Esophagus muscularis mucosa (tissue), 4 donors: ENCODE measurements at places on chromosomes 12 and 14.

GRCh38 chr12:51942501-51943000 lies 8.9 kb upstream of the ACVR1B start:
- DNase-seq = no peak

- DNase-seq = no peak
Observed at GRCh38 chr14:53955671-53956426, 776 bp downstream of the BMP4 start.

DNA sequence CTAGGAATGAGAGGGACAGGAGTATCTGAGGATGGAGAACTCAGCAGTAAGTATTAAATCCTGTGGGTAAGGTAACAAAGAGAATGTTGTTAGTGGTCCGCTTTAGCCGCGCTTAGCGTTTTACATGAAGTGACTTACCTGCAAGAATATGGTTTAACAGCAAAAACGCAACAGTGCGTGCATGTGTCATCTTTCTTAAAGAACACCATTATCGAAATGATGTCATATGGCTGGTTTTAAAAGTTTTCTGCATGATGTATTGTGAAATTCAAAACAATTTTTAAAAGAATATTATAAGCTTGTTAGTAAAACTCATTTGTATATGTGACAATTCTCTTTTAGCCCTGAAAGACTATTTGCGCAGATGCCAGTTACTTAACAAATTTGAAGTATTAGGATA lies 1.7 kb downstream of the LEMD3 start:
- no peak for DNase-seq

- DNase-seq = no peak
Observed at GRCh38 chr12:13039328-13039956, 4.7 kb upstream of the FAM234B start.

DNA sequence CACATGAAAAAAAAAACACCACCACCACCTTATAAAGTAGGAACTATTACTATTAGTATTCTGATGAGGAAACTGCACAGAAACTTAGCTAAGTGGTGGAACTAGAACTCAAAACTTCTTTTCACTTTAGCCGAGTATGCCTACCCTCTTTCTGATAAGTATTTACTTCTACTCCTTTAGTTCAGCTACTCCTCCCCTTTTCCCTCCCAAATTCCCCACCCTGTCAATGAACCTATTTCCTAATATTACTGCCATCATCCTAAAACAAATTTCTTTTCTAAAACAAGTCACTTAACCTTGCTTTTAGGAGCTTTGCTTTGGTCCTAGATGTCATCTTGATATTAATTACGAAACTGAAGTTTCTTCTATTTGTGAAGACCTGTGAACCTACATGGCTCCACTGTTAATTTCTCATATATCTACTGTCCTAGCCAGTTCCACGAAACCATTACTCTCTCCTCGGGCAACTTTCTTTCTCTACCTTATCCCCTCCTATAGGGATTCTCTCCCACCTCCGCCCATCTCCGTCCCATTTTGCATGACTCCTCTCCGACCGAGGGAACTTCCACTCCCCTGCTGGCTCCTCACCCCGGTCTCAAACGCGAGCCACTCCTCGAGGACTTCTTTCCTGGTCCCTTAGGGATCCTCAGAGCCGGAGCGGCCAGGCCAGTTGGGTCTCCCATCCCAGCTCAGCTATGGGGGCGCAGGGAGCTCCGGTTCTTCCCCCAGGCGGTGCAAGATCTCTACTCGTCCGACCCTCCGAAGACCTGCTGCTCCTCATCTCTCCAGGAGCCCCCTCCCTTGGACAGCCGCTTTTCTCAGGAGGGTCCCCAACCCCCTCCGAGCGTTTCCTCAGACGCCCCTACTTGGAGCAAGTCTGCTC lies 1.1 kb downstream of the NUMB start:
- DNase-seq = peak; percentile 92

DNA sequence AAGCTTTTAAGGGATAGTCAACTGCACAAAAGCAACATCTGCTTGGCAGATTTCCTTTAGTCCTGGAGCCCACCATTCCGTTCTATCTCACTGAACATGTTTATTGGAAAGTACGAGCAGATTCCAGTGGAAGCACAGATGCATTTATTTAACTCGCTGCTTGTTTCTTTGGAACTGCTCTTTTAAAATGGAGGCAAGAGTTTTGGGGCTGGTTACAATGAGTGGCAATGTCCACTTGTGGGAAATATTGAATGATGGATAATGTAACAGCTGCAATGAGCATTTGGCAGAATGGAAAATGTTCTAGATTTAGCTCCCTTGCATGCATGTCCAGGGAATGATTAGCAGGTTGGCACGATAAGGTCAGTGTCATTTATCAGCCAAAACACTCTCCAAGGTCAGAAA lies 163.0 kb downstream of the ATP23 start:
- no peak for DNase-seq

DNA sequence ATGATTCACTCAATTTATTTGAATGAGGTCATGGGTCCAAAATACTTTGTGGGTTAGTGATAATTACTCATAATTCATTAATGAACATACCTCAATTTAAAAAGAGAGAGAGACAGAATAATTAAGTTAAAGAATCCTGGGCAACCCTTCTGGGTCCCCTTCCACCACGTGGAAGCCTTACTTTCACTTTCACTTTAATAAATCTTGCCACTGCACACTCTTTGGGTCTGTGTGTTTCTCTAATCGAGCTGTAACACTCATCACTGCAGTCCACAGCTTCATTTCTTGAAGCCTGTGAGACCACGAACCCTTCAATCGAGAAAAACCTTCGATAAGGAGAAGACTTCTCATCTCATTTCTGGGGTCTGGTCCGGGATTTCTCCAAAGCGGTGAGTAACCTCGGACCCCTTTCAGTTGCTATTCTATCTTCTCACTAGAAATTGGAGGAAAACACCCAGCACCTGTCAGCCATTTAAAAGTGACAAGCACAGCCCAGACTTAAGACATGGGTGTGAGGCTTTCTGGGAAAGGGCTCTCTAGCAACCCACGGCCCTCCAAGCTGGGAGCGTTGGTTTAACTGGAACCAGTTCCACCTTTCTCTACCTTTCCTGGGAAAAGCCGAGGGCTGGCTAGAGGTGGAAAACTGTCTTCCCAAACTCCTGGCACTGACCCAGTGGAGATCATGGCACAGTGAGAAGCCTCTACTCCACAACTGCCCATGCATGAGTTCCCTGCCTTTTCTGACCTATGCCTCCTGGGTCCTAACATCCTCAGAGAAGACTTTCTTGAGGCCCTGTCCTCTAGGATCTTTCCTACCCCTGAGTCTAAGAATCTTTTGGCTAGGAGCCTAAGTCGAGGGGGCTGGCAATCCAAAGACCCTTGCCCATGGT lies 148.8 kb upstream of the ATF7IP start:
- DNase-seq = no peak

GRCh38 chr12:7171854-7172253 lies 17.6 kb upstream of the PEX5 start:
- DNase-seq = no peak

DNA sequence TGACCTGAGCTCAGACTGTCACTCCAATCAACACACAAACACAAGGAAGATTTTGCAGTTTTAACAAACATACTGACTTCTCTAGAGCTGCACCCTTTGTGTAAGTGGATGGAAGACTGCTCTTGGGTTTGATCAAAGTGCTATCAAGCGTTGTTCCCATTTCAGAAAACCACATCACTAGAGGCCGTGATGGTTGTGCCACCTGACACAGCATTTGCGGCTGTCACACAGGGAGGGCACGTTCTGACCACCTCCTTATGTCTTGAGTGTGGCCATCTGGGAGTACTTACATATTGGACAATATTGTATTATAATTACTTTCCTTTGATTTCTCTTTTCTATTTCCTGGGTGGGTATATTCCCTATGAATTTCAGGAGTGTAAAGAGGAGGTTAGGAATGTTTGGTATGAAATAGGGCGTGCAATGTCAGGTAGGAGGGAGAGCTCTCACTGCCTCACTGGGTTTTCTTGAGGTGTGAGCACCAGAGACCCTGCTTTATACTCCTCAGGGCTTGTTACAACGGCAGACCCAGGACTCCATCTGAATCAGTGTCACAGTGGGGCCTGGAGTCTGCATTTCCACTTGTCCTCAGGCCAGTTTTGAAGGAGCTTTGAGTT lies 74.3 kb downstream of the SYNE3 start:
- no peak for DNase-seq

DNA sequence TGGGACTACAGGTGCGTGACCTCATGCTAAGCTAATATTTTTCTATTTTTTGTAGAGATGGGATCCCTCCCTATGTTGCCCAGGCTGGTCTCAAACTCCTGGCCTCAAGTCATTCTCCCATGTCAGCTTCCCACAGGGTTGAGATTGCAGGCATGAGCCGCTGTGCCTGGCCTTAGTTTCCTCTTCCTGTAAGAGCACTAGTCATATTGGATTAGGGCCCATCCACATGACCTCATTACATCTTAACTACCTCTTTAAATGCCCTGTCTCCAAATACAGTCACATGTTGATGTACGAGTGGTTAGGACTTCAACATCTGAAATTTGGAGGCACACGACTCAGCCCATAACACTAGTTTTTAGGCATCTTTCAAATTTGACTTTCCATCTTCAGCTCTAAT lies 72.2 kb upstream of the RASSF3 start:
- DNase-seq = no peak

DNA sequence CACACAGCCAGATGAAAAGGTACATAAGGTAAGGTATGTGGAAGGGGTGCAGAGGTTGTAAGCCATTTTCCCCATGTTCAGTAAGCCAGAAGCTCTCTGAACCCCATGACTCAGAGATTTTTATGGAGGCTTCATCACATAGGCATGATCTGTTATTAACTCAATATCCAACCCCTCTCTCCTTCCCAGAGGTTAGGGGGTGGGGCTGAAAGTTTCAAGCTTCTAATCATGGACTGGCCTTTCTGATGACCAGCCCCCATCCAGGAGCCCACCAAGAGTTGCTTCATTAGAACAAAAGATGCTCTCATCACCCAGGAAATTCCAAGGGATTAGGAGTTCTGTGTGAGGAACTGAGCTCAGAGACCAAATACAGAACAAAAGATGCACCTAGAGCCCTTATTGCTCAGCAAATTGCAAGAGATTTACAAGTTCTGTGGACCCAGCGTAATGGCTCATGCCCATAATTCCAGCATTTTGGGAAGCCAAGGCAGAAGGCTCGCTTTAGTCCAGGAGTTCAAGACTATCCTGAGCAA lies 103.2 kb upstream of the DAAM1 start:
- DNase-seq = no peak

GRCh38 chr12:104748790-104749189 lies 209.3 kb downstream of the SLC41A2 start:
- DNase-seq = no peak

- no peak for DNase-seq
Observed at GRCh38 chr12:14452865-14453264, 87.4 kb downstream of the ATF7IP start.

DNA sequence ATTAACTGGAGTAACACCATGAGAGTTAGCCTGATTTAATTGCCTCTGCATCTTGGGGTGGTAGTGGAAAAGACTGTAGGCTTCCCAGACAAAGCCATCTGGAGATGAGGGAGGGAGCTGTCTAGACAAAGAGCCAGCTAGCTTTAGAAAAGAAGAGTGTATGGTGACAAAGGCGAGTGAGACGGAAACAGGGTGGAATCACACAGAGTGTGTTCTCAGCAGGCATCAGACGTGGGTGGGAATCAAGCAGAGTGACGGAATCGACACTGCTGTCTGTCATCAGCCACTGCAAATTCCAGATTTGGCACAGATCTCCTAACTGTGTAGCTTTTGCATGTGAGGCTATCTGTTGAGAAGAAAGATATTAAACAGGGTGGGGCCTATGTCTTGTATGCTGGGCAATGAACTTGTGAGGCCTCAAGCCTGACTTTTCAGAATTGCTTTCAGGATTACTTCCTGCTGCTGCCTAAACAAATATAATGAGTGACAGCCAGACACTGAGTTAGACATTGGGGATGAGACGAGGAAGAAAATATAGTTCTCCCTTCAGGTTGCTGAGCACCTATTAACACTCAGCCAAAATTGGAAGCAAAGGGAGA lies 236.5 kb upstream of the GRIP1 start:
- peak; percentile 7 for DNase-seq

- no peak for DNase-seq
Observed at GRCh38 chr14:48598458-48598857, 923.1 kb upstream of the MDGA2 start.

GRCh38 chr14:65164068-65164824 lies 61.9 kb upstream of the MAX start:
- DNase-seq = no peak

DNA sequence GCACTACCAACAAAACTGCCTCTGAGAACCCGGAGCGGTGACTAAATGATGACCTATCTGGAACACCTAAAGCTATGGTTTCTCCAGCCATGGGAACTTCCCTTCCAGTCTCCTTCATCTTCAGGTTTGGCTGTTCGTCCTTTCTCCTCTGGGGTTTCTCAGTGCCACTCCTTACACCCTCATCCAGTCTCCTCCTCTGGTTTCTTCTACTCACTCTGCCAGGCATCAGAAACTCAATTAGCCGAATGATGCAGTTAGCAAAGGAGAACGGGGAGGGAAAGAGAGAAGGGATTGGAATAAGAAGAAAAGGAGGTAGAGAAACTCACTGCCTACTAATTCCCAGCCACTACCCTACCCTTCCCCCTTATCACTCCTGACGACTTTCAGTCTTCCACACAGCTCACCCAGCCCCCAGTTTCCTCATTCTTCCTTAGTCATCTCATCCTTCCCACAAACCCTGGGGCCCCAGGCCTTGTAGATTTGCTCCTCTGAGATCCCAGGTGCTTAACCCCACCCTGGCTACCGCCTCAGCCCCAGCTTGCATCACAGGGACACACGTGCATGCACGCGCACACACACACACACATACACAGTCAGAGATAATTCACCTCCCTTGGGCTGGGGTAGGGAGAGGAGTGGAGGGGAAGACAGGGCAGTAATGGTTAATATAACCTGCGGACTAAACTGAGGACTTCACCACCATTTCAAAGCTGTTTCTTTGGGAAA lies 13.0 kb downstream of the FGD6 start:
- no peak for DNase-seq

- DNase-seq = no peak
Observed at GRCh38 chr12:28869197-28869596, 279.9 kb upstream of the FAR2 start.

DNA sequence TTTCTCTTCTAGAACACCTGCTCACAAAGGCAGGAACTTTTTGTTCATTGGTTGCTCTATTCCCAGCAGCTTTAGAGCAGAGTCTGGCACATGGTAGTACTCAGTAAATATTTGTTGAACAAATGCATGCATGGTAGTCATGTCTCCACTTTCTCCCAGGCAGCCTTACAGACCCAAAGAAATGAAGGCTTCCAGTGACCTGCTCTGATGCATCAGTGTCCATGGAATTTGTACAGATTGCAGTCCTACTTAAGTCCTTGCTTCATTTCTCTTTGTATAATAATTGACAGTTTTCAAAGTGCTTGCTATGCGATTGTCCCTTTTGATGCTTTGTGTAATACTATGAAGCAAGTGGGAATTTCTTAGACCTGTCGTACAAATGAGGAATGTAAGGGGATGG lies 119.6 kb downstream of the DERA start:
- no peak for DNase-seq
